ENCODE measurements at places on chromosomes 12 and 14. TPM values are rescaled to one million over a fixed set of nuclear protein-coding genes. Genes with fewer than 3 reads are reported as not detected.

The TMTC1 gene
- 43.2 TPM for polyA plus RNA-seq

The GALNT16 gene
- polyA plus RNA-seq, result 23.2 TPM

The TAS2R10 gene
- polyA plus RNA-seq, result 4.6 TPM

The TCP11L2 gene
- 4.6 TPM for polyA plus RNA-seq

The RERG gene
- 4.2 TPM for polyA plus RNA-seq

The TMPRSS12 gene
- polyA plus RNA-seq, result not detected

The EIF2S1 gene
- 226 TPM for polyA plus RNA-seq

The TSPAN11 gene
- polyA plus RNA-seq, result 1.5 TPM

The SLC25A47 gene
- polyA plus RNA-seq, result not detected

The KRT85 gene
- polyA plus RNA-seq, result not detected

The NKX2-1 gene
- not detected for polyA plus RNA-seq

The ACAD10 gene
- polyA plus RNA-seq, result 3.2 TPM

The SUPT16H gene
- 120 TPM for polyA plus RNA-seq

The TRIM9 gene
- polyA plus RNA-seq, result 219 TPM

The AGAP2 gene
- 0.48 TPM for polyA plus RNA-seq

The CCDC198 gene
- 1.4 TPM for polyA plus RNA-seq

The CFAP73 gene
- not detected for polyA plus RNA-seq

The PAH gene
- polyA plus RNA-seq, result 4.4 TPM

The OR6C76 gene
- polyA plus RNA-seq, result not detected

Data from Purkinje cell (primary cell).